ENCODE measurements at places on chromosomes 3 and 15.

GRCh38 chr3:46565607-46566039 is 479 bp downstream of the LRRC2 start:
- DNase-seq, result no peak

- DNase-seq, result no peak
Observed at GRCh38 chr15:100131321-100132224, 210.2 kb downstream of the ADAMTS17 start.

DNA sequence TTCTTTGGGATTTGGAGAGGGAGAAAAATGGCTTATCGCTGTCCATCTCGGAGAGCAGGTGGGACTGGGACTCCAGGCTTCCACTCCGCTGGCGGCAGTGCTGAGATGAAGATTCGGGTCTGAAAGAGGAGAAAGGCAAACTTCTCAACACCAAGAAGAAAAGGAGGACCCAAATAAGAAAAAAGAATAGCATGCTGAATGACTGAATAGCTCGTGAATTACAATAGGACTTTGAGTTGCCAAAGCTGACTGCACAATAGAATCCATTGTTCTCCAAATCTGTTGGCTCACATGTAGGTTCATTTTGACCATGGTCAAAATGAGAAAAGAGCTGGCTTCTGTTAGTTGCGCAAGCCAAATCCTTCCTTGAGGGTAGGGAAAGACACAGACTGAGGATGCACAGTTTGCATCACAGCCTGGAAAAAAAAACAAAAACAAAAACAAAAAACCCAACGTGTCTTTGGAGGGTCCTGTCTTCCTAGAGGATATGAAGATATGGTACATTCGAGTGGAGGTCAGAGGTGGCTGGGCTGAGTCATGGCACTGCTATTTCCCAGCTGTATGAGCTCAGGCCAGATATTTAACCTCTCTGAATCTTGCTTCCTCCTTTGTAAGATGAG is 59.3 kb upstream of the LMOD3 start:
- DNase-seq, result no peak

DNA sequence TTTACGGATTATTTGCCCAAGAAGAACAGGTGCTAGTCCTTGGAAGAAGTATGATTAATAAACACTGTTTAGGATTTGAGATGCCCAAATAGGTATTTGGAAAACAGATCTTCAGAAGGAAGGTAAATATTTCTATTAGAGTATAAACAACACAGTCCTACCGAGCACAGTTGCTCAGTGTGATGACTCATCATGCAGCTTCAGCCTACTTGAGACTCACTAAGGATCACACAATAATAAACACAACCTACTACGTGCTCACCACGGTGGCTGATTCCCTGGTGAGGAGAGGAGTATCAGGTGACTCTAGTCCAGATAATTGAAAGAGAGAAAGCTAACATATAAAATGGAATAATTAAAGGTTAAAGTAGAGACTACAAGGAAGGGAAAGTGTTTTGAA is 72.0 kb downstream of the PDZRN3 start:
- no peak for DNase-seq

- no peak for DNase-seq
Observed at GRCh38 chr3:94028093-94028837, at the start of gene STX19. Gene STX19, minus strand, starts transcription at chr3:94028597. Its CDS starts 13,328 bp downstream, at chr3:94015269.

- peak; percentile 74 for DNase-seq
Observed at GRCh38 chr3:197002701-197003454, 26.7 kb downstream of the MELTF start.

DNA sequence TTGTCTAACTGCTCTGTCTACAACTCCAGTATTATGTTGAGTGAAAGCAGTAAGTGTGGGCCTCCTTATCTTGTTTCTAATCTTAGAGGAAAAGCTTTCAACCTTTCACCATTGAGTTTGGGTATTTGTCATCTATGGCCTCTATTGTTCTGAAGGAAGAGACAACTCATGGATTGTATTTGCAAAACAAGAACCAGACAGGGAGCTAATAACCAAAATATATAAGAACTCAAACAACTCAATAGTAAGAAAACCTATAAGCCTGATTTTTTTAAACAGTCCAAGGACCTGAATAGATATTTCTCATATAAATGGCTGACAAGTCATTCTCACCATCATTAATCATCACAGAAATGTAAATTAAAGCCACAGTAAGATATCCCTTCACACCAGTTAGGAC is 113.0 kb downstream of the TAFA4 start:
- DNase-seq, result no peak

GRCh38 chr15:47762621-47763020 is 45.3 kb downstream of the SEMA6D start:
- DNase-seq, result no peak

- no peak for DNase-seq
Observed at GRCh38 chr15:60343221-60343970, 54.4 kb downstream of the ANXA2 start.

DNA sequence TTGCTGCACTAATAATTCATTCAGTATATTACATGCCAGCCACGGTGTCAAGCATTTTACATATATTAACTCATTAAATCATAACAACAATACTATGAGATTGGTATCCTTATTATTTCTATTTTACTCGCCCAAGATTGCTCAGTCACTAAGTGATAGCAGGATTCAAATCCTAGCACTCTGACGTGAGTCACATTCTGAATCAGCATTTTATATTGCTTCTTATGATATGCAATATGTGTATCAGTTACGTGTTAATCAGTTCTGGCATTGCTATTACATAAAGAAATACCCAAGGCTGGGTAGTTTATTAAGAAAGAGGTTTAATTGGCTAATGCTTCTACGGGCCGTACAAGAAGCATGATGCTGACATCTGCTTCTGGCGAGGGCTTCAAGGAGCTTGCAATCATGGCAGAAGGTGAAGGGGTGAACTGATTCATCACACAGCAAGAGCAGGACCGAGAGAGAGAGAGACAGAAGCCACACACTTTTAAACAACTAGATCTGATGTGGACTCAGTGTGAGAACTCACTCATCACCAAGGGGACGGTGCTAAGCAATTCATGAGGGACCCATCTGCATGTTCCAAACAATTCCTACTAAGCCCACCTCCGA is 166.5 kb upstream of the TMCO5A start:
- no peak for DNase-seq

DNA sequence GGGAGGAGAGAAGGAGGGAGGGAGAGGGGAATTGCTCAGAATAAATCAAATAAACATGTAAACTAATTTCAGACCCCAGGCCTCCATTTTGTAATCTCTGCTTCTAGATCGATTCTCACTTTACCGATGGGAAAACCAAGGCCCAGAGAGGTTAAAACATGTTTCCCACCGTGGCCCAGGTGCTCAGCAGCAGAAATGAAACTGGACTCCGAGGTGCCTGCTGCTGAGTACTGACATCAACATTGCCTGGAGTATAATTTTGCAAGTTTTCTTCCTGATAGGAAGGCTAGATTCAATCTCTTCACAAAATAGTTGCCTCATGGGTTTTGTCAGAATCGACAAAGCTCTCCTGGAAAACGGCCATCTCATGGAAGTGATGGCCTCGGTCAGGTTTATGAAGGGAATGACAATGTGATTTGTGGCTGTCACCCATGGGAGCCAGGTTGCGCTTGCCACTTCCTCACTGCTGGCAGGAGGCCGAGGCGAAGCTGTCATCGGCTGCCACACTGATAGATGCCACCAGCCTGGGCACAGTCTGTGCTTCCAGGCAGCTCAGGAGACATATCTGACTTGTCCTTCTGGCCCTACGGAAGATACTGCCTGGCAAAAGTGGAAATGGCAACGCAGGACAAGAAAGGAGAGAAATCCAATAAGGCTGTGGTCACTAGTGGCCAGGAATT is 133.1 kb upstream of the LRRN1 start:
- no peak for DNase-seq

- DNase-seq, result no peak
Observed at GRCh38 chr3:184258926-184259325, 2.4 kb downstream of the CAMK2N2 start.

GRCh38 chr3:54347933-54348332 is 225.6 kb downstream of the CACNA2D3 start:
- DNase-seq, result no peak

- DNase-seq, result no peak
Observed at GRCh38 chr3:106795553-106795952, 581.7 kb upstream of the CCDC54 start.

GRCh38 chr15:34729056-34729455 is 25.7 kb downstream of the GJD2 start:
- DNase-seq, result no peak

- no peak for DNase-seq
Observed at GRCh38 chr15:51193526-51193925, 98.8 kb upstream of the TNFAIP8L3 start.

DNA sequence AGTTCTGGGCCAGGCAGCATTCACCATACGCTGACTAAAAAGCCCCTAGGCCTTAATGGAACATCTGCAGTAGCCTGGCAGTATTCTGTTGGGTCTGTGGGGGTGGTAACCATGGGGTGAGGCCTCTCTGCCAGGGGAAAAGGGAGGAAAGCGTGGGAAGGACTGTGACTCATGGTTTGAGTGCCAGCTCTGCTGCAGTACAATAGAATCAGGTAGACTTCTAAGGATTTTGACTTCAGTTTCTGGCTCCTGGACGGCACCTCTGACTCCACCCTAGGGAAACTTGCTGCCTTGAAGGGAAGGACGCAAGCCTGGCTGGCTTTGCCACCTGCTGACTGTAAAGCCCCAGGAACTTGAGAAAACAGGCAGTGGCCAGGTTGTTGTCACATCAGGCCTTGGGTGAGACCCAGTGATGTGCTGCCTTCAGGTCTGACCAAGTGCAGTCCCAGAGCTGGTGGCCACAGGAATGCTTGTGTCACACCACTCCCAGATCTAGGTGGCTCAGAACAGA is 148.6 kb downstream of the SUCNR1 start:
- no peak for DNase-seq

DNA sequence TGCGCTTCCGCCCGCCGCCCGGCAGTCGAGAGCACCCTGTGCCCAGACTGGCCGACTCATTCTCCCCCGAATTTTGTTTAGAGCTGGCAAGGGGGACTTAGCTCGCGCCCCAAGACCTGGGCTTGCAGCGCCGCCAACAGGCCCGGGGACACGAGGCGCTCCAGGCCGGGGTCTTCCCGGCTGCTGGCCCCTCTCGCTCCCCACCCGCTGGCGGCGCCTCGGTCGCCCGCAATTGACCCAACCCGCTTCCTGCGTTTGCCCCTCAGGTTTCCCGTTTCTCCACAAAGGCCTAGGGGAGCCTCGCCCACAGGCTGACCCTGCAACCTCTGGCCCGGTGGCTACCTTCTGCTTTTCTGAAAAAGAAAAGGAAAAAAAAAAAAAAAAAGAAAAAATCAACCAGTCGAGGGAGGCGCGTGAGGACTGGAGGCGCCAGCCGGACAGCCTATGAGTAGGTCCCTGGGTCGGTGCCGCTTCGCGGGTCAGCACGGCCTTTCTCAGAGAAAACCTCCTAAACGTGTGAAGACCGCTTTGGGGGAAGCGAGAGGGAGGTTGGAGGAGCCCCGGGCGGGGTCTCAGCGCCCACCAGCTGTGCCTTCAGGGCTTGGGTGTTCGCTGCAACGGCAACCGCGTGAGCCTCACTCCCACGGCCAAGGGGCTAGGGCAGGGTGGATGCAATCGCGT is 7.2 kb downstream of the FOXL2 start:
- no peak for DNase-seq
